Inflammatory macrophage treated with lipopolysaccharide for 1 hour (primary cell): ENCODE measurements at places on chromosomes 5 and 9.
A peak's percentile ranks its signal among the peaks of the same experiment; 100 is the strongest.

- no peak for DNase-seq
Measured at GRCh38 chr5:73917433-73917832, 291.4 kb downstream of the ARHGEF28 start.

GRCh38 chr5:169591636-169592035 is 8.1 kb downstream of the SPDL1 start:
- no peak for DNase-seq

GRCh38 chr5:41346609-41347008 is 133.3 kb upstream of the C6 start:
- no peak for DNase-seq

GRCh38 chr9:126495411-126496180 is 118.1 kb upstream of the LMX1B start:
- DNase-seq, result no peak

DNA sequence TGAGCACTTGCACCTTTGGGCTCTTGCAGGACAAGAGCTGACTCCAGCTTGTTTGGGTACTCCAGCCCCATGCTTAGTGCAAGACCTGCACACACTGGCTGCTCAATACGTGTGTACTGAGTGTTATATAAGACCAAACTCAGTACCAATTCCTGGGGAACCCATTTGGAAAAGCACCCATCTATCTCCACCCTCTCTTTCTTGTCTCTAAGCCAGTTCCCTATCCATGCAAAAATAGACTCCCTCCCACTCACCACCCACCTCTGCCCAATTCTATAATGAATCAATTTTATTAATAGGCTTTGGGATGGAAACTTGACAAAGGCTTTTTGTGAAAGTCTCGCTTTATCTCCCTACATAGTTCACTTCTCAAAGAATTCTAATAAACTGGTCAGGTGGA is 60.9 kb upstream of the CPLX2 start:
- no peak for DNase-seq

- no peak for DNase-seq
Measured at GRCh38 chr9:136690806-136691261, 3.6 kb upstream of the AGPAT2 start.

GRCh38 chr9:113254991-113255390 is 20.4 kb downstream of the CDC26 start:
- no peak for DNase-seq

GRCh38 chr5:53169933-53170332 is 60.4 kb upstream of the MOCS2 start:
- no peak for DNase-seq

- DNase-seq, result no peak
Measured at GRCh38 chr9:134707031-134707680, 65.6 kb downstream of the COL5A1 start.

DNA sequence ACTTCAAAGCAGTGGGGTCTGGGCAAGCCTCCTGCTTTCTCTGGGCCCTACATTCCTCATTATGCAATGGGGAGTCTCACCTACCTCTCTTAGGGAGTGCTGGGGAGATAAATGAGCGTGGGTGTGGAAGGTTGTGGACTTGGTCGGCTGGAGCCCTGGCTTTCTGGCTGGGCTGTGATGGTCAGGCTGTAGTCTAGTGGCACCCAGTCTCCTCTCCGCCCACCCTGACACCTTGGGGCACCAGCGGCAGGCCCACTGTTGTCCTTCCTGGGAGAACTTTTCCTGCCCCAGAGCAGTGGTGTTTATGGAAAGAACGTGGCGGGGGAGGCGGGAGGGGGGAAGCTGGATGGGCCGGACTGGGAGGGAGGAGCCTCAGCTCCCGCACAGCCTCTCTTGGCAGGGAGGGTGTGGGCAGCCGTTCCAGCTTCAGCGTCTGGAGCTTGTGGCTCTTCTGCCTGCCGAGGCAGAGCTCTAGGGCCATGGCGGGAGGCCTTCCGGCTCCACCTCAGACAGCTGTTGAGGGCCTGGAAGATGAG is 4.1 kb downstream of the PTGS1 start:
- peak; percentile 40 for DNase-seq

DNA sequence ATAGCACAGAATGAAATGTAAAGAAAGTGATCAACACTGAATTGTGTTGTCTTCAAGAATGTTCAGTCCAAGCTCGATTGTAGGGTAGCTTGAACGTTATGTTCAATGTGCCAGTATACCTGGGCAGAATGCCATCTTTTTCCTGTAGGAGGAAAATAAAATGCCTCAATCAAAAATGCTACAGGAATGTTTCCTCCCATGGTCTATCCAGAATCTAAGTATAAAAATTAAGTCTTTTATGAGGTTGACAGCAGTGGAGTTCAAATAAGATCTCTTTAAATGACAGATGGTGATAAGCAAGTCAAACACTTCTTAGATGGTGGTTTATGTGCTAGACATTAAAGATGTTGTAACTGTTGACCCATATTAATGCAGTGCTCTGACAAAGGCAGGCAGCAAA is 488.6 kb downstream of the CSNK1G3 start:
- DNase-seq, result no peak

DNA sequence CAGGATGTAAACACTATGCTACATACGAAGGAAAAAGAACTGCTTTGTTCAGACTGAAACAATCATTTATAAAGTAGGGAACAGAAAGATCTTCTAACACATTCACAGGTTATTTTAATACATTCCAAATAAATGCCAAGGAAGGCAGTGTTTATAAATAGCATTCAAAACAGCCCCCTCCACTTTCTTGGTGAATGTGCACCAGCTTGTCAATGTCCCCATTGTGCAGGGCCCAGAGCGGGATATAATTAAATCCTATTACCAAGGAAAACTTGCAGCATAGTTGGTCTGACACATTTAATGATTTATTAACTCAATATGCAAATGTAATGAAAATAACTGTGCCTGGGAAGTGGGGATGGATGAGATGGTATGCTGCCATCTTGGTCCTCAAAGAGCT is 135.9 kb upstream of the RAD23B start:
- DNase-seq, result no peak

GRCh38 chr5:159601216-159601615 is 270.9 kb upstream of the IL12B start:
- DNase-seq, result peak; percentile 47

GRCh38 chr5:149959406-149960236 is 937 bp upstream of the SLC26A2 start:
- peak; percentile 78 for DNase-seq

- DNase-seq, result no peak
Measured at GRCh38 chr5:161022151-161022550, 170.1 kb upstream of the ATP10B start.

- peak; percentile 19 for DNase-seq
Measured at GRCh38 chr9:105475302-105475701, 27.5 kb downstream of the FSD1L start.

DNA sequence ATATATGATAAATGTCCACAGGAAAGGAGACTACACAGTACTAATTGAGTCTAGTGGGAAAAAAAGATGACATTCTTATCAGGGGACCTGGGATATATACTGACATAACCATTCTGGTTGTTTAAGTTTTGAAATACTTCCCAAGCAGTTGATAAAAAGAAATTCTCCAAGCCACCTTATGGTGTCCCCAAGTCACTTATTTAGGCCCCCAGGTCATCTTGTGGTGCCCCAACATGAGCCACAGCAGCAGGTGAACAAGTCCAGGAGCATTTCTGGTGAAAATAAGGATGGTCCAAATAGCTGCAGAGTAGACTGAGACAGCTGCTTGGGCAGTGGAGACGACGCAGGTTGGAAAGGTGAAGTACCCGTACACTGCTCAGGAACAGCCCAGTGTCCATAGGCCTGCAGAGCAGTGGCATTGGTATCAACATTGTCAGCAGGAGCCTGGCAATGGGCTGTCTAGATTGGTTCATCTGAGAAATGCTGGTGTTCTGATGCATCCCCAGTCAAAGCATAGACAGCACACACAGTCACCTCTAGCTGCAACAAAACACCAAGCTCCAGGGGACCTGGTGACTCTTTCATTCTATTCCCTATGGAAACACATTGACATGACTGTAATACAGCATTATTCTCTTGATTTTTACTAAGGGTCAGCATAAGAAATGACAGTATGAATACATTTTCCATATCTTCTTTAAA is 430.6 kb downstream of the NR2F1-AS1 start:
- DNase-seq, result no peak

- peak; percentile 85 for DNase-seq
Measured at GRCh38 chr9:89153232-89154017, 25.2 kb downstream of the SHC3 start.

DNA sequence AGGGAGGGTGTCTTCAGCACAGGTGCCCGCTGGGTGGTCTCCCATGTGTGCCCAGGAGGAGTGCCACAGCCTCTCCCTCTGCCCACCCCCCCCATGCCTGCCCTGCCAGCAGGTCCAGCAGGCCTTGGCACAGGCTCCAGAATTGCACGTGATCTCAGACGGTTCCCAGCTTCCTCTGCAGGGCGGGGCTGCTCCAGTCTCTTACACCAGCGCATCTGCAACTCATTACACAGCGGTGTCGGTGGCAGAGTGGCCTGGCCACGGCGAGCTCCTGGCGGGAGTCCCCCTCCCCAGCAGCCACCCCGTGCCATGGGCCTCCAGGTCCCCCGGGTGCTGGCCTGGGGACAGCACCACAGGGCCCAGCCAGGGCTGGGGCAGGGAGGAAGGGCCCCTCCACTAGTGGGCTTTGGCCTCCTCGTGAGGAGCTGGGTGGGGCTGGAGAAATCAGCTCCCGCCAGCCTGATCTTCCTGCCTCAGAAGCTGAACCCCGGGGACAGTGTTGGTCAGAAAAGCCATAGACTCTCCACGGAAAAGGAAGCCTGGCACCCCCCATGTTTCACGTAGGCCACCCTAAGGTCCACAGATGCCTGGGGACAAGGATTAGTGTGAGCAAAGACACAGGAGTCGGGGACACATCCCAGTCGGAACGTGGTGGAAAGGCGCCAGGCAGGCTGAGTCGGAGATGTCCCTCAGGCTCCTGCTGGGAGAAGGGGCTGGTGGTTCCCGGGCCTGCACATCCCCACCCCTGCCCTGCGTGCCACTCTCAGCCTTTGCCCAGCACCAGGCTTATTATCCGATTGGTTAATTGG is 40.2 kb downstream of the RXRA start:
- DNase-seq, result peak; percentile 78

- DNase-seq, result no peak
Measured at GRCh38 chr9:4862506-4863250, 69.9 kb downstream of the RCL1 start.

DNA sequence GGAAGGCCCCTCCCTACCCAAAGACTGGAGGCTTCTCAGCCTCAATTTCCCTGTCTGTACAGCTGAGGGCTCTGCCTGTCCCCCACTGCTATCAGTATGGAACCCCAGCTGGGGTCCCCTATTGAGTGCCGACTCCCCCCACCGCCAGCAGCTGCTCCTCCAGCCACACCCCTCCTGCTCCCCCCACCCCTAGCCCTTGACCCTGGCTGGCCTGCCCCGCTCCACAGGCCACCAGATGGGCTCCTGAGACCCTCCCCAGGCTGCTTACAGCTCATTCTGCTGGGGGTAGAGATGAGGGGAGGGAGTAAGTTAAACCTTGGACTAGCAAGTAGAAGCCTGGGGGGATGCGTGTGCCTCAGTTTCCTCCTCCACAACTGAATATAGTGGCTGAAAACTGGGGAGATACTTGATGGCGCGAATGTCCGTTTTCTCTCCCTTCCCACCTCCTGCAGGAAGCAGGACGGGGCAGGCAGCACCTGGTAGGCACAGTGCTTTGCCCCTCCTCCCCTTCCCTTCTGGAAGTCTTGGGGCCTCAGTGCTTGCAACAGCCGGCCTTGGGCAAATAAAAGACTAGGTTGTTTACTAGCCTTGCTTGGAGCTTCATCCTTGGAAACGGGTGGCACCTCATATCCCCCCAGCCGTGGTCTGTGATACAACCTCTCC is 19.1 kb downstream of the URM1 start:
- no peak for DNase-seq

DNA sequence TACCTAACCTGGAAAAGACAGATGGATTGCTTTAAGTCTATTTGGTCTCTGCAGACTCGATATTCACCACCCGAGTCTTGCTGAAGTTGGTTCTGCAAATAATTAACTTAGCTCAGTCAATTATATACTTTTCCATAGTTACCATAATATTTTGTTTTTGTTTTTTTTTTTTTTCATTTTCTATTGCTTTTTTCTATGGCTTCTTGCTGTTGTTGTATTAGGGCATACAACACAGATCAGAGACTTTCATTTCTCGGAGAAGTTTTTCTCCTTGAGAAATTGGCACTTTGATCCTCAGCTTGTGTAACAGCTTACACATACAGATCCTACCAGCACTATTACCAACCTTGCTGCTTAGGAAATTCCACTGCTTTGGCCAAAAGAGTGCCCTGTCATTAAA is 88.0 kb downstream of the GPR21 start:
- no peak for DNase-seq

- DNase-seq, result no peak
Measured at GRCh38 chr5:130678637-130679036, 486.4 kb downstream of the HINT1 start.

DNA sequence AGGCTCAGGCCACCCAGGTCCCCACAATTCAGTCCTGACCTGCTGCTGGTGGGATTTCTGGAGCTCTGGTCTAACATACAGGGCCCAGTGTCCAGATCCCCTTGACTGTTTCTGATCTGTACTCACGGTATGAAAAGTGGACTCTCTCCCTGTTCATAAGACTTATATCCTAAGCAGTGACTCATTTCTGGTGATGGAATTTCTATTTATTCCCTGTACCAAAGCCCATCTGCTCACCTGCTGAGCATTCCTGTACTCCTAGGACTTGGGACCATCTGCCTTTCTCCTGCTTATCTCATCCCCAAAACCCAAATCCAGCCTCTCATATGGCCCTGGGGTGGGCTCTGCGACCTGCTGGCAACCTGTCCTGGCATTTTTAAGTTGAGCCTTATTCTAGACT is 86.6 kb downstream of the APBA1 start:
- no peak for DNase-seq

DNA sequence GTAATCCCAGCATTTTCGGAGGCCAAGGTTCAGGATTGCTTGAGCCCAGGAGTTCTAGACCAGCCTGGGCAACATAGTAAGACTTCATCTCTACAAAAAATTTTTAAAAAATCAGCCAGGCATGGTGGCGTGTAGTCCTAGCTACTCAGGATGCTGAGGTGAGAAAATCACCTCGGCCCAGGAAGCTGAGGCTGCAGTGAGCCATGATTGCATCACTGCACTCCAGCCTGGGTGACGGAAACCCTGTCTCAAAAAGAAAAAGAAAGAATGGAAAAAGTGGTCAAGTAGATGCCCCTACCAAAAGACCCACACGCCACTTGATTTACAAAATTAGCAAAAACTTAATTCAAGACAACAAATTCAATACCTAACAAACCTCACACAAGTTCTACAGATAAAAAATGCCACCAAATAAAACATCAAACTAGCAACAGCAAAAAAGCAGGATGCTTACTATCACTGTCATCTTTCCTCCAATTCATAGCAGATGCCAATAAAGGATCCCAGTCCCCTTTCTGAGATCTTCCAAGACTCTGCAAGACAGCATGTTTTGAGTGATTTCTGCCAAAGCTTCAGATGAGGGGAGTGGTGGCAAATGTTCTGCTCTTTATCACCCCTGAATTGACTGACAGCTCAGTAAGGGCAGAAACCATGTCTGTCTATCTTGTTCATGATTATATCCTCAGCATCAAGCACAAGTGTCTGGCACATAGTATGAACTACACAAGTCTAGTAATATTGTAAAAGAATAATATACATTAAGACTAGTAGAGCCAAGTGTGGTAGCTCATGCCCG is 34.2 kb upstream of the TESK1 start:
- no peak for DNase-seq
